ENCODE measurements at places on chromosomes 16 and 17.
A peak's percentile ranks its signal among the peaks of the same experiment; 100 is the strongest.

GRCh38 chr16:30031477-30031918, 427 bp upstream of the TLCD3B start:
- no peak for DNase-seq

GRCh38 chr17:28472871-28473497, 460 bp upstream of the SLC13A2 start:
- DNase-seq = no peak

GRCh38 chr17:72661116-72661944, 431.2 kb downstream of the SLC39A11 start:
- DNase-seq = no peak

DNA sequence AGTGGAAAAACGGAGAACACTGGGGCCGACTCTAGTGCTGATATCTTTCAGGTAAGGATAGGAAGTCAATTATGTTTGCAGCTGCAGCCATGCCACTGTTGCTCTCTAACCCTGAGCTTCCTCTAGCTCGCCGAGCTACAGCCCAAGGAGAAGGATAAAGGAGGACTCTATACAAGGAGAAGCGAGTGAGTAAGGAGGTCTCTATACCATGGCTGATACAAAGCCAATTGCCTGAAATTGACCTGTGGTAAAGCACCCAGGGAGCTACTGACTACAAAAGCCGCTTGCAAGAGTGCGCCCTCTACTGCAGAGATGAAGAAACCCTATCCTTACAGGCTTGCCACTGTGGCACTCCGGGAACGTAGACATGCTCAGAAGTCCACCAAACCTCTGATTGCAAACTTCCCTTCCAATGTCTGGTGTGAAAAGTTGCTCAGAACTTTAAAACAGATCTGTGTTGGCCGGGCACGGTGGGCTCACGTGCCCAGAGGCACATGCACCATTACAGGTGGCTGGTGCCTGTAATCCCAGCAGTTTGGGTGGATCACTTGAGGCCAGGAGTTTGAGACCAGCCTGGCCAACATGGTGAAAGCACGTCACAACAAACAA, 10.8 kb upstream of the SLC46A1 start:
- peak; percentile 74 for DNase-seq

- no peak for DNase-seq
These were observed 72.8 kb downstream of the WWP2 start for GRCh38 chr16:69834807-69835466.

DNA sequence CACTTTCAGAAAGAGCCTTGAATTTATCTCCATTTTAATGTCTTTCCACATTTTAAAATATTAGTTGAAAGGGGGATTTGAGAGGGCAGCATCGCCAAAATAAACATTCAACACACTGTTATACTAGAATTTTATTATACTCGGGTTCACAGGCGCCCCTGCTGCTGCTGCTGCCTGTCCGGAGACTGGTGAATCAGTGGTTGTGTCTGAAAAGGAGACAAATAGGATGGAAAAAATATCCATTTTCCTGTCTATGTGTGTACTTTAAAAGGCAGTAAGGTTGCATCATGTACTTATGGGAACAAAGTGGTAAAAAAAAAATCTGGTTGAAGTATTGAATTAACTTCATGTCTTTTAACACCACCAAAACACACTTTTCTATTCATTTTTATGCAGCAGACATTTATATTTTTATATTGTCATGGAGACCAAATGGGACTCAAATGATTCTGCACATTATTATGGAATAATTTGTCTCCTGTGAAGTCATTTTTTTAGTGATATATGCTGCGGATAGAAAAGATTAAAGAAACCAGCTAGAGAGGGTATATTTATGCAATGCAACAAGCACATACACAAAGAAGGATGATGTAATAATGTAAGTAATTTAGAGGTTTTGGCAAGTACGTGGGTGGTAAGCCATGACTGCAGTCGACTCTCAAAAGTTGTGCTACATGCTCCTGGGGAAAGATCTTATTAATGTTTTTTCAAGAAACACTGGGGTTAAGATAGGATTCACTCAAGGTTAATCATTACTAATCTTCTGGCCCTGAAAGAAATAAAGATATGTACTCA, 759.0 kb upstream of the SOX9 start:
- DNase-seq = no peak

DNA sequence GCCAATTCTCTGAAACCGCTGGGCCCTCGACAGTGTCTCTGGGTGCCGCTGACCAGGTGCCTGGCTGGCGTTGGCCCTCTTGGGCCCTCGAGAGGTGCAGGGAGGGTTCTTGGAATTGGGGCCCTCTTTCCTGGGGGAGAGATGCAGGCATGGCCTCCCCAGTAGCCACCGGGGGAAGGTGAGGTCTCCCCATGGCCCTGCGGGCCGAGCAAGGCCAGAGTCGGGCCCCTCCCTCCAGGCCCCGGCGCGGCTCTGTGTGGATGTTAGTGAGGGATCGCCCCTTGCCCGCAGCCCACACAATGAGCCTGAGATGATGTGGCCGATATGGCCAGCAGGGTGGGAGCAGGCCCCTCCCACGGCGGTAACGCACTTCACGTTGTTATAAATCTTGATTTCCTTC, 23.1 kb upstream of the C1QTNF8 start:
- no peak for DNase-seq

DNA sequence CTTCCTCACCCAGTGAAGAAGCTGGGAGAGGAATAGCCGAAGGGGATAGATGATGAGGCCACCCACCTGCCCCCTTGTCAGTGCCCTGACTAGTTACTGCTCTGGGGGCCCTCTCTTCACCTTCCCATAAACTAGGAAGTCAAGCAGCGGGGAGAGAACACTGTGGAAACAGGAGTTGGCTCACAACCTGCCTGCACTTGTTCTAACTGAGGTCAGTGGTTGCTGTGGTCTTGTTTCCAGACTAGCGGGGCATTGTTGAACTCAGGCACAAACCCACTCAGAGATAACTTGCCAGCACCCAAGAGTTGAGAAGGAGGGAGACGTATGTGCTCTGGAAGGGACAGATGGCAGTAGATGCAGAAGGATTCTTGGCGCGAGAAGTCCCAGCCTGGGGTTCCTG, 48.6 kb upstream of the DDX52 start:
- no peak for DNase-seq

DNA sequence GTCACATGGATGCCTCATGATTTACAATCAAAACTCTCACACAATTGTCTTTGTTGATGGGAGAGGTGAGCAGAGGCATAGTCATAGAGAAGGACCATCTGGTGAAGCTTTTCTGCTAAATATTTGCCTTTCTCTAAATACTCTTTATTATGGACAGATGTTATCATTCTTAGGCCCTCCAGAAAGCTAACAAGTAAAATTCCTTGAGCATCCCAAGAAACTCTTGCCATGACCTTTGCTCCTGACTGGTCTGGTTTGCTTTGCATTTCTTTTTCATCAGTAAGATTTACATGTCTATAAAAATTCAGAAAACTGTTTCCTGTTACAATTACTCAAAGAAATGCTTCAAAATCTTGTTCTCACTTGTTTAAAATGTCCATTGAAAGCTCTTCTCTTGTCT, 1336.6 kb upstream of the CDH8 start:
- no peak for DNase-seq

GRCh38 chr16:1036166-1036565, 36.4 kb upstream of the SSTR5 start:
- DNase-seq = no peak

DNA sequence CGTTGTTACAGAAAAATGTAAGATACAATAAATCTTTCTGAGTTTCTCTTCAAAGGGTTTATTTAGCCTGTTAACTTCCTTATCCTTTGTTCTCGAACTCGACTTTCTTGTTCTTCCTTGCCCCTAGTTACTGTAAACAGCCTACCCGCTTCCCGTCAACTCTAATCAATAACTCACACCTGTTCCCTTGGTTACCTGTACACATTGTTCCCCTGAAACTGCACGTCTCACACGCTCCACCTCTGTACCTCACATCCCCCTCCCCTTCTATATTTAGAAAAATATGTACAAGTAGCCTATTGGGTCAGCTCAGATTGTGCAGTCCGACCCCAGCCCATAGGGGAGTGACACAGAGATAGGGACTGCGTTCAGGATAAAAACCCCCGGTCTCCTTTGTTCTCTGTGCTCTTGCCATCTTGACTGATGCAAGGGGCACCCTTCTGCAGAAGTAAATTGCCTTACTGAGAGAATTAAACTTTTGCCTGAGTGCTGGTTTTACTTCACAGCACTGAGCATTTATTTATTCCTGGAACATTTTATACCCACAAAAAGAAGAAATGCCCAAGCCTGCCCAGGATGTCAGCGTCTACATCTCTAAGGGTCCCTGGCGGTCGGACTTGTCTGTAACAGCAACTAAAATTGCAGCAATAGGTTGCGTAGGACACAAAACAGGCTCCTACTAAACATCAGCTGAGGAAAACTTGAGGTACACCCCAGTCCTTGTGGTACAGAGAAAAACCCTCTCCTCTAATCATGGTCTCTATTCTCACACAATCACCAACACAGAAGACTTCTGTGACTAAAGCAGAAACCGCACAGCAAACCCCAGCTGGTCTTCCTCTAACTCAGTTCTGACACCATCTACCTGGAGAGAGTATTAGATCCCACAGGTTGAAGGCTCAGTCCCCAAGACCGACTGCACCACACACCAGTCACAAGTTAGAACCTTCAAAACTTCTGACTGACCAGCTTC, 11.3 kb downstream of the WDR45B start:
- DNase-seq = no peak

GRCh38 chr17:64016231-64016784, 4.1 kb downstream of the ICAM2 start:
- DNase-seq = no peak

DNA sequence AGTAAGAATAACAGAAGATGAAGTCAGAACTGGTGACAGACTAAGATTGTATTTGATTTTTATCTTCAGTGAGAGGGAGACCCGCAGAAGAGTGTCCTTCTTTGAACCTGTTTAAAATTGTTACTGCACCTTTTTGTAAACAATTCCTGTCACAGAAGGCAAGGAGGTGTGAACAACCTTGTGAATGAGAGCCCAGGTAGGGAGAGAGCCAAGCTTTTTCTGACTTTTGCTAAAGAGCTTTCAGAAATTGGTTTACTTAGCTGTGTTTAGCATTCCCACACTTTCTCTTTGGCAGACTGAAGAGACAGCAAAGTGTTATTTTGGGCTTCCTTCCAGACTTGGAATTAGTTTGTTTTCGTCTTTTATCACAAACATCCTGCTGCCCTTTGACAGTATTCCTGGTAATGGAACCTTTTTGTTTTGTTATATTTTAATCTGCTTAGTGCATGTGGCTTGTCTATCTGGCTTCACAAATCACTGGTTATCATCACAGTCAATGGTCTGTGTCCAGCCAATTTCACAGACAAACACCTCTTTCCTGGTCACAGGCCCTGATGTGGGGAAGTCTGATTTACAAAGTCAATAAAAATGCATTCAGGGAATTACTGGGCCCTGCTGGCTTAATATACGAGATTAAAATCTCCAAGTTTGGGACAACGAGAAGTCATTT, 85.7 kb upstream of the HS3ST2 start:
- DNase-seq = no peak

DNA sequence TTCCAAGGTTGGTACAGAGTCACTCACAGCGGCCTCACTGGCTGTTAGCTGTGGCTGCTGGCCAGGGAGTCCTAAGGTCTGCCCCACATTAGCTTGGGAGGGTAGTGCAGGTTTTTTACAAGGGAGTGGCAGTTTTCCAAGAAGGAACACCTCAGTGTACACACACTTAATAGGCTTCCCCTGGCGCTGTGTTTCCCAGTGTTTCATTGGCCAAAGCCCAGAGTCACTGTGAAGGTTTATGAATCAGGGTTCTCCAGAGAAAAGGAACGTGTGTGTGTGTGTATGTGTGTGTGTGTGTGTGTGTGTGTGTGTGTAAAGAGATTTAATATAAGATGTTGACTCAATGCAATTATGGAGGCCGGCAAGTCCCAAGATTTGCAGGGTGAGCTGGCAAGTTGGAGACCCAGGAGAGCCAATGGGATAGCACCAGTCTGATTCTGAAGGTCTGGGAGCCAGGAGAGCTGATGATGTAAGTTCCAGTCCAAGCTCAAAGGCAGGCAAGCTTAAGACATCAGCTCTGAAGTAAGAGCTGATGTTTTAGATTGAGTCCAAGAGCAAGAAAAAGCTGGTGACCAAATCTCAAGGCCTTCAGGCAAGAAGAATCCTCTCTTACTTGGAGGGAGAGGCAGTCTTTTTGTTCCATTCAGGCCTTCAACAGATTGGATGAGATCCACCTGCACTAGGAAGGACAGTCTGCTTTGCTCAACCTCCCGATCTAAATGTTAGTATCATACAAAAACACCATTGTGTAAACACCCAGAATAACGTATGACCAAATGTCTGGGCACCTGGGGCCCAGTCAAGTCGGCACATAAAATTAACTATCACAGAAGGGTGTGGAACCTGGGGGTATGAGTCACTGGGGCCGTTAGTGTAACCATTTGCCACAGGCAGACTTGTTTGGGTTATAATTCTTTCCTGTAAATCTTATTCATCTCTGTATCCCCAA, 206.8 kb downstream of the PRKCA start:
- peak; percentile 36 for DNase-seq

GRCh38 chr17:35947156-35947585, 3.7 kb upstream of the LYZL6 start:
- DNase-seq = peak; percentile 61

- no peak for DNase-seq
These were observed 814 bp upstream of the DYNLL2 start for GRCh38 chr17:58082341-58082869.

GRCh38 chr17:81347437-81347836, 47.8 kb upstream of the BAHCC1 start:
- no peak for DNase-seq

- DNase-seq = no peak
These were observed 35.9 kb upstream of the ACSM2B start for GRCh38 chr16:20611975-20612481.

DNA sequence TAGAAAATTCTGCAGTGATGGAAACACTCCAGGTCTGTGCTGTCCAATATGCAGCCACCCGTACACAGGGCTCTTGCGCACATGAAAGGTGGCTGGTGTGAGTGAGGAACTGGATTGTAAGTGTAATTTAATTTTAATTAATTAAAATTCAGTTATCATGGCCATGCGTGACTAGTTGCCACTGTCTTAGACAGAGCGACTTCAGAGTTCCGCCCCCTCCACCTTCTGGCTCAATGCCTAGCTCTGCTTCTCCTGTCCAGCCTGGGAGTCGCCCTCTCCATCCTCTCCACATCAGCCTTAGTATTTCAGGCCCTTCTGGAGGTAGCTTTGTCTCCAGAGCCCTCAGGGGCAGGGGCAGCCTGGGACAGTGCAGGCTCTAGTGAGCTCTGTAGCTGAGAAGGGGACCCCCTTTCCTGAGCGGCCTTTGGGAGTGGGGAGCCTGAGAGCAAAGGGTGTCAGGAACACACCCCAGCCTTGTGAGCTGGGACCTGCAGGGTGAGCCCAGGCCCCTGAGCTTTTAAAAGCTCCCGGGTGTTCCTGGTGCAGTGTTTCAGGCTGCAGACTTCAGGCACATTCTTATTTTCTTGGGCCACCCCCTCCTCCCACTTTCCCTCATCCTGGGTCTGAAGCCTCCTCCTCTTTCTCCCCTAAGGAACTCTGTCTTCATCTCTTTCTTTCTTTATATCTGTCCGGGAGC, 99.4 kb downstream of the IRF8 start:
- DNase-seq = no peak

DNA sequence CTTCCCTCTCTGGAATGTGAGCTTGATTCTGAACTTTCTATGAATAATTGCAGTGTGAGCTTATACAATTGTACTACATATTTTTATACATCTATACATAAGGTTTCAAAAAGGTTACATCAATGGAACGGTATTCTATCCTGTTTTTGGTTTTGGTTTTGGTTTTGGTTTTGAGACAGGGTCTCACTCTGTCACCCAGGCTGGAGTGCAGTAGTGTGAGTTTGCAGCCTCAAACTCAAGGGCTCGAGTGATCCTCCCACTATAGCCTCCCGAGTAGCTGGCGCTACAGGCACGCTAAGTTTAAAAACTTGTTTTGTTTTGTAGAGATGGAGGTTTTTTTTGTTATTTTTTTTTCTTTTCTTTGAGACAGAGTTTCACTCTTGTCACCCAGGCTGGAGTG, 1.1 kb downstream of the CTRB1 start:
- peak; percentile 57 for DNase-seq

Measured in activated CD4-positive, alpha-beta T cell treated with anti-CD3 and anti-CD28 coated beads, Interleukin-2, amount 10 ng/mL, durations not matched to agents 7 days and 5 days (primary cell).